ENCODE measurements at places on chromosomes 16 and 17.

- DNase-seq: no peak
Measured at GRCh38 chr17:72455562-72455961, 334.7 kb downstream of the SOX9 start.

GRCh38 chr17:63699638-63700527, at the start of gene LIMD2:
TSS of gene LIMD2 (minus strand) at chr17:63700125. CDS start at chr17:63699298, 827 bp downstream.
- no peak for DNase-seq

DNA sequence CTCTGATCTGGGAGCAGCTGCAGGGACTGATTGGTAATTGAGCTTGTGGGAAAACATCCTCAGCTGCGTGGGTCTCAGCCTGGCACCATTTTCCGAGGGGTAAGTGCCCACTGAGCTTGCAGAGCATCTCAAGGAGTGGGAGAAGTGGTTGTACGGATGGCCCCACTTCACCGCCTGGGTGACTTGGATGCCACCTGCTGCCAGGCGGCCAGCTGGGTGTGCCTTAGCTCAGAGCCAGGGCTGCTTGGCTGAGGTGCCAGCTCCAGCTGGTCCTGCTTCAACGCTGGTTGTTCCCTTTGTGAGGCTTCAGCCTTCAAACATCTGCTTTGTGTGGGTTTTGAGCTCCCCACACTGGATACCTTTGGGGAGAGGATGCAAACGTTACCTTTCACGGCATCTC, 482.7 kb upstream of the EEF2KMT start:
- DNase-seq: no peak

GRCh38 chr16:2806286-2806685, 8.0 kb downstream of the PRSS41 start:
- no peak for DNase-seq

GRCh38 chr17:56801459-56802178, 32.1 kb downstream of the C17orf67 start:
- no peak for DNase-seq

GRCh38 chr16:59566446-59566845, 832.3 kb upstream of the GOT2 start:
- DNase-seq: no peak

GRCh38 chr16:67150833-67151396, at the start of gene B3GNT9:
TSS of gene B3GNT9 (minus strand) at chr16:67150998. CDS start at chr16:67150485, 513 bp downstream.
- no peak for DNase-seq

DNA sequence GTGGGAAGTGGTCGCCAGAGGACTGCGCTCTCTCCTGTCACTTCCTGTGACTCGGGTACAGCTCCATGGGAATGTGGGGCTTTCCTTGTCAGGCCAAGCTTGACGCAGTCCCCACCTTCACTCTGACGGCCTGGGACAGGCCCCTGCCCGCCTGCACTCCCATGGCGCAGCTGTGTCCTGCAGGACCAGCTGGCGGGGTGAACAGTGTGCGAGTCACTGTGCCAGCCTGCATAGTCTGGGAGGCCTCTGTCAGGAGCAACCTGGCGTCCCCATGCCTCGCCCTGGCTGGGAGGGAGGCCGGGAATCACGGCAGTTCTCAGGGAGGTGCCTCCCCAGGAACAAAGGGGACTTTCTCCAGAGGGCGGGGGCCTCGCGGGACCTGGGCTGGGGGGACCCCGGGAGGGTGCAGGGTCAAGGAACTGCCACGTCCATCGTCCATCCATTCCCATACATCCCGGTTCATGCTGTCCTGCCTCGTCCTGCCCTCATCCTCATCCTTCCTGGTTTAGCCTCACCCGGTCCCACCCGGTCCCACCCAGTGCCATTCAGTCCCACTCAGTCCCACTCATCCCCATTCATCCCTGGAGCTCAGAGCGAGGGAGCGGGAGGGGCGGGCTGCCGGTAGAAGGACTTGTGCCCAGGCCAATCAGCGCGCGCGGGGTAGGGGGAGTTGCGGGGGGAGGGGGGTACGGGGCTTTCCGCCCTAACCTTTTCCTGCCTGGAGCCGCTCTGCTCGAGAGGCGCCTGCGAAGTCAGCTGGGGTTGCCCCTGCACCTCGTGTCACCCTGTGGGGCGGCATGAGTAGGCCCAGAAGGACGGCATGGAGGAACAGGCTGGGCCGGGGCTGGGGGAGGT, 13.4 kb downstream of the FLYWCH1 start:
- DNase-seq: no peak

DNA sequence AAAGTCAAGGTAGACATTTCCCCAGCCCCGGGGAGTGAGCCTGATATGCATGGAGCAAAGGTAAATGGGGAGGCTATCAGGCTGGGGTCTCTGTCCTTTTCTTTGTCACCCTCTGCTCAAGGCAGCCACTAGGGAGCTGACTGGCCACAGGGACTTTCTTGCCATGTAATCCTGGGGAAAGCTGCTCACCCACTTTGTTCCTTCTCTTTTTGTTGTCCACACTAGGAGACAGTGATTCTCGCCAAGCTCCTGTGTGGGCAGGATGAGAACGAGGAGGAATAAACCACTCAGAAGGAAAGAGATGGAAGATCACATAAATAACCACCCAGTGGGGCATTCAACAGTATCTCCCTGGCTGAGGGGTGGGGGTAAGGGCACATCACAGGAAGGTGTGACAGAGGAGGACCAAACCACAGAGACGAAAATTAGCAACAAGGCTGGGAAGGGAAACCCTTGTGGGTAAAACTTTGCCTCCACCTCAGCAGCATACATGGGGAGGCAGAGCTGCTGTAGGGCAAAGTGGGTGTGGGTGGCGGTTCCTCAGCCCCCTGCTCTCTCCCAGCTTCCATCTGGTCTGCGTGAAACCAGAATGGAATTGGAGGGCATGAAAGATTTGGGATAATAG, 26.2 kb upstream of the CCL1 start:
- DNase-seq: no peak

DNA sequence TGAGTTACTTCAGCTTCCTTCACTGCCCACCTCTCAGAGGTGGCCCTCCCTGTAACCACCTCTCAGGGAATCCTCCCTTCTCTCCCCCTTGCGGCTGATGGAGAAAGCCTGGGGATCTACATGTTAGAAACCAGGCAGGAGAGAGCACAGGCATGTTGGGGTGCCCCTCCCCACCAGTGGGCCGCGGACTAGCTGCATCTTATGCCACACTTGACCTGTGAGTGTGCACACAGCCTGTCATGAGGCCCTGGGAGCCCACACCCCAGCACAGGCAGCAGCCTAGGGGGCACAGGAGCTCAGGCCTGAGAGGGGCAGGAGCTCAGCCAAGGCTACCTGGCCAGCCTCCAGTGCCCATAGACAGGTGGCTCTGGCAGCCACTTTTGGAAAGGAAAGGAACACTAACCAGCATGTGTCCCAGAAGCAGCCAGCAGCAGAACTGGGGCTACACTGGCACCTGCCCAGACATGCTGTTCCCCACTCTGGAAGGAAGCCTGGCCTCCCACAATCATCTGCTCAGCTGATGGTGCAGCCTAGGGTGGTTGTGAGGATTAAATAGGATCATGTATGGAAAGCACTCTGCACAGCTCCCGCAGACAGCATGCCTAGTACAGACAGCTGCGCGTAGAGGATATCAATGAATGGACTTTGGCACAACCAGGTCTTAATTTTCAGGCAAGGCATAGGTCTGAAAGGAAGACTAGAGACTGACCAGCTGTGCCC, 60.5 kb downstream of the TMEM132E start:
- DNase-seq: no peak

DNA sequence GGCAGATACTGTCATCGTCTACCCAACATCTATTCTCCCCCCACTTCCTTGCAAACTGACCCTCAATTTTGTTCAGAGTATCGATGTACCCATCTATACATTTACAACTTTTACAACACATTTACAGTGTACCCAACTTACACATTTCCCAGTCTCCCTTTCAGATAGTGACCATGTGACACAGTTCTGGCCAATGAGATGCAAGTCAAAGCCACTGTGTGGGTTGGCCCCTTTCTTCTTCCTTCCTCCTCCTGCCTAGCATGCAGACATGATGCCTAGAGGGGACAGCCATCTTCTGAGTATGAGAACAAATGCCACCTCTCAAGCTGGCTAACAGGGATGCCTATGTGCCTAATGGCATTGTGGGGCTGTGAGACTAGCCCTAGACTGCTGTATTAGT, 11.3 kb upstream of the NFAT5 start:
- DNase-seq: no peak

- peak; percentile 71 for DNase-seq
Measured at GRCh38 chr17:1573932-1574696, 11.5 kb upstream of the PITPNA start.

GRCh38 chr16:58021661-58022551, 3.6 kb upstream of the MMP15 start:
- no peak for DNase-seq

DNA sequence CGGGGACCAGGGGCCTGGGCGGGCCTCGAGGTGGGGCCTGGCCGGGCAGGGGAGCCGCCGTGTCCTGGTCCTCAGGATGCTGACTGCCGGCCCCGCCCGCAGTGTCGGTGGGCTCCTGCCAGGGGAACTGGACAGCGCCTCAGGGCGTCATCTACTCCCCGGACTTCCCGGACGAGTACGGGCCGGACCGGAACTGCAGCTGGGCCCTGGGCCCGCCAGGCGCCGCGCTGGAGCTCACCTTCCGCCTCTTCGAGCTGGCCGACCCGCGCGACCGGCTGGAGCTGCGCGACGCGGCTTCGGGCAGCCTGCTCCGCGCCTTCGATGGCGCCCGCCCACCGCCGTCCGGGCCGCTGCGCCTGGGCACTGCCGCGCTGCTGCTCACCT, 2.3 kb upstream of the PAQR4 start:
- no peak for DNase-seq

GRCh38 chr16:79316004-79316458, 284.5 kb downstream of the MAF start:
- DNase-seq: peak; percentile 40

DNA sequence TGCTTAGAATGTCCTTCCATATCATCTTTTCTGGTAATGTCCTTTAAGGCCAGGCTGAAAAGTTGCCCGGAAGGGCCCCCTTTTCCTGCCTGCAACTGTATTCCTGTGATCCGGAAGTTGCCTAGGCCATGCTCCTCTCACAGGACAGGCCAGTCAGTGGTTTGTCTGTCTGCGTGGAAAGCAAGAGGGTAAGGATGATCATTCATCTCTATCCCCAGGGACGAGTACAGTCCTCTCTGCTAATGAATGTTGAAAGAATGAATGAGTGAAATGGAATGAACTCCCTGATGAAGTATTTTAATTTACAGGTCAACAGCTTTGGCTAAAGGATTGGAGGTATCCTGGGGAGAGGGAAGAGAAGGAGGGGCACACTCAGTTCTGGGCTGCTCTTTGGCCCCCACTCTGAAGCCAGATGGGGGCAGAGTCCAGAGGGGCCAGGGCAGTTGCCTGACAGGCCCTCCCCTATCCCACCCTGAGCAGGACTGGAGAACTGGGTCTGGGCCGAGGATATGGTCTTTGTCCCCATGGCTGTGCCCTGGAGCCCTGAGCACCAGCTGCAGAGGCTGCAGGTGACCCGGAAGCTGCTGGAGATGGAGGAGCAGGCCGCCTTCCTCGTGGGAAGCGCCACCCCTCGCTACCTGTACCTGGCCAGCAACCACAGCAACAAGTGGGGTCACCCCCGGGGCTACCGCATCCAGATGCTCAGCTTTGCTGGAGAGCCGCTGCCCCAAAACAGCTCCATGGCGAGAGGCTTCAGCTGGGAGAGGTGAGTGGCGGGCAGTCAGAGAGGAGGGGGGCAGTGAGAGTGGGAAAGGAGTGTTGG, 3.2 kb downstream of the AOC3 start:
- DNase-seq: no peak

DNA sequence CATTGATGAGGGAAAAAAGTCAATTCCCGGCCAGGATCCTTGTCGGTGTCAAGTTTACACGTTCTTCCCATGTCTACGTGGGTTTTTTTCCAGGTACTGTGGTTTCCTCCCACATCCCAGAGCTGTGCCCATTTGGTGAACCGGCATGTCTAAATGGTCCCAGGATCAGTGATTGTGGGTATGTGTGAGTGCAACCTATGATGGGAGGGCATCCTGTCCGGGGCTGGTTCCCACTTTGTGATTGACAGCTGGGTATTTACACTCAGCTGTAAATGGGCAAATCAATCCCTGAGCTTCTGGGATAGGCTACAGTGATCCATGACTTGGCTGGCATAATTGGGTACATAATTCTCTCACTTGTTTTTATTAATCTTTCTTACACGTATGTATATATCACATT, 91.2 kb upstream of the IRX6 start:
- DNase-seq: no peak

DNA sequence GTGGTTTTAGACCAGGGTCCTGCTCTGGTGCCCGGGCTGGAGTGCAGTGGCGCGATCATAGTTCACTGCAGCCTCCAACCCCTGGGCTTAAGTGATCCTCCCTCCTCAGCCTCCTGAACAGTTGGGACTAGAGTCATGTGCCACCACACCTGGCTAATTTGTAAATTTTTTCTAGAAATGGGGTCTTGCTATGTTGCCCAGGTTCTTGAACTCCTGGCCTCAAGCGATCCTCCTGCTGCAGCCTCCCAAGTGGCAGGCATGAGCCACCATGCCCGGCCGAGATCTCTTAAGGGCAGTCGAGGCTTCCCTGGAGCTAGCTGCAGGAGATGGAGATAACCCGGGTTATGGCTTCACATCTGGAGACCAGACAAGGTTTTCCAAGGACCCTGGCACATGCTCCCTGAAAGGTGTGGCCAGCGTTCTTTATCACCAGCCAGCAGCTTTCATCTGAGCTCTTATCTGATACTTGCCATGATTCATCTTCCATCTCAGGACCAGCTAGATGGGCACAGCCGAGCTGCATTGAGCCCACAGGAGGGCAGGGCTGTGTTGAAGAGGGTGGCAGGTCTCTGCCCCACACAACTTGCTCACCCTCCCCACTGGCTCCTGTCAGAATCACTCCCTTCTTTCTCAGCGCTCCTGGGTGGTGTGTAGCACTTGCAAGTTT, 28.6 kb downstream of the SCNN1B start:
- DNase-seq: no peak

DNA sequence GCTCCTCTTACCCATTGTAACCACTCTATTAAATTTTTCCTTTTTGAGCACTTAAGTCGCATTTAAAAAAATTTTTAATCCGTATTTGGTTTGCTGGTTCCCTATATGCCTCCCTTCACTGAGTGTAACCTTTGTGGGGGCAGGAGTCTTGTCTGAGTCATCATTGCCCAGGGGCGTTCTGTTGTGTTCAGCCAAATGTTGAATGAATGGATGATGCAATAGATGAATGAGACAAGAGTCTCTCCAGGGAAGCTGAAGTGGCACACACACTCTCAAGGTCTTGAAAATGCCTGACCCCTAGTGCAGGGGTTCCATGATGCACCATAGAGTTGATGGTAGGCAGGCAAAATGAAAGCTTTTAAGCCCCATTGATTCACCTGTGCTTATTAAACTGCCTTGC, 123.0 kb upstream of the RBFOX1 start:
- no peak for DNase-seq

DNA sequence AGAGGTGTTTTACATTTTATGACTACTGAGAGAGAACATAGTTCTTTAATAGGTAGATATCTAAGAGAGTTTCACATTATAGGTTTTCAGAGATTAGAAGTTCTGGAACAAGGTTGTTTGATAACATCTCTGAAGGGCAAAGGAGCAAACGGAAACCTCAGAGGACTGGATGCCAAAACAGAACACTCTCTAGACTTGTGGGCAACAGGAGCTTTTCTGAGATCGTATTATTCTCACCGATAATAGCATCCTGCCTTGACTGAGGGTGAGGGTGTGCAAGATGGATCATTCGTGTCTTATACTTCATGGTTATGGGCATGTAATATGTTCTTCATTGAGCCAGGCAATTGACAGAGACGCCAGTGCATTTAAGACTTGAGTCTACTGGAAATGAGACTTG, 234.8 kb downstream of the IRX3 start:
- DNase-seq: no peak

Data from stimulated activated CD4-positive, alpha-beta T cell treated with anti-CD3 and anti-CD28 coated beads, TNF-alpha, amount 100 ng/mL, for 24 hours (primary cell).